ENCODE measurements at places on chromosomes 2 and 18.
A peak's percentile ranks its signal among the peaks of the same experiment; 100 is the strongest.

DNA sequence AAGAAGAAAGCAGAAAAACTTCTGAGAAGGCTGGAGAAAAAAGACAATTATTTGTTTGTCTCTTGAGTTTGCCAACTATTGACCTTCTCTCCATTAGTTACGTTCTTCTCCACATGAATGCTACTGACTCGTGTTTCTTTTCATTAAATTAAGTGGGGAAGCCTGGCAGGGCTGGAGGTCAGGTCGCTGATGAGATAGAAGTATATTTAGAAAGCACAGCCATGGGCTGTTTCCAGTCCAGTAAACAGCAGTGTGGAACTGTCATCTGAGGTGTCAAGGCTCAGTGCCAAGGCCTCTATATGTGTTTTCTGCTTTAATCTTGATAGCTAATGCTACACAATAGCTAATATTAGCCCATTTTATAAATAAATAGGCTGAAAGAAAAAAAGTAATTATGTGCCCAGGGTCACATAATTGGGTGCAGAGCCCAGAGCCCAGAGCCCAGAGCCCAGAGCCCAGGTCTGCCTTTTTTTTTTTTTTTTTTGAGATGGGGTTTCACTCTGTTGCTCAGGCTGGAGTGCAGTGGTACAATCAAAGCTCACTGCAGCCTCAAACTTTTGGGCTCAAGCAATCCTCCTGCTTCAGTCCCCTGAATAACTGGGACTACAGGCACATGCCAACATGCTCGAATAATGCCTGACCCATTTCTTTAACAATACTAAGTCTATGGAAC lies 6.3 kb downstream of the MSGN1 start:
- no peak for DNase-seq

DNA sequence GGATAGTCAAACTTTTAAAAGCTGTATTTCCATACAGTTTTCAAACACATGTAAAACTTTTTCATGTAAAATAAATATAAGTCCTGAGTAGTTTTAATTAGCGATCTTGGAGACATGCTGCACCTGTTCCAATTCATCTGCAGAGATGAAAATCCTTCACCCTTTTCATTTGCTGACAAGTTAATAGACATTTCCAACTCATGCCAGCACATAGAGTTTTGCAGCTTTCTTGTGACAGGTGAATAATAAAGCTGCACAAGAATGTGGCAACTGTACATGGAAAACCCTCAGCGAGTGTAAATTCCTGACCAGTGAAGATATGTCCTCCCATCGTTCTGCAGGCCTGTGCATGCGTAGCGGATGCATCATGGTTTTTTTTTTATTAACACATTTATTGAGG lies 771.4 kb downstream of the TDRD15 start:
- DNase-seq: no peak

DNA sequence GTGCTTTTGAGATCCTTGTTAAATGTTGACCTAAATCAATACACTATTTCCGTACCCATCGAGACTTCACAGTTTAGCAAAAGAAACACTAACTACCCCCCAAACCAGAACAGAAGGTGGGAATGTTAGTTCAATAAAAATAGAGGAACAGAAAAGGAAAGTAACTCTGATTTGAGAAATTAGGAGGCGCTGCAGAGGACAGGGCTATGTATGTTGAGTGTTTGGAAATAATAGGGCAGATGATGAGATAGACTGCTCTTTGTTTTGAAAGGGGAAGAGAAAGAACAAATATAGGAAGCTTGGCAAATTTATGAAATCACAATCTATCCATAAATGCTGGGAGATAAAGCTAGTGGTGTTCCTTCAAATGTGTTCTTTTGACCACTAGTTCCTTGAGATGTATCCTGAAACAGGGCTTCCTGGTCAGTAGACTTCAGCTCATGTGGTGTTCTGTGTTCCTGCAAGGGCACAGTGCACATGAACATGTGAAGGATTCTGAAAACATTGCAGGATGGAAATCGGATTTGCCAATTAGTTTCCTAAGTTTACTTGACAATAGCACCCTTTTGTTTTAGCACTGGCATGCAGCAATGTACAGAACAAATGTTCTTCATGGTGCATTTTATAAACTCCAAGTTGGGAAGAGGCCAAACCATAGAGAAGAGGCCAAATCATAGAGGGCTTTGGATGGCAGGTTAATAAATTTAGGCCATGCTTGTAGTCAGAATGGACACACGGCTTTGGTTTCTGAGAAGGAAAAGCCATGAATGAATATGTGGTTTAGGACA lies 39.8 kb downstream of the RHBDD1 start:
- DNase-seq: no peak

DNA sequence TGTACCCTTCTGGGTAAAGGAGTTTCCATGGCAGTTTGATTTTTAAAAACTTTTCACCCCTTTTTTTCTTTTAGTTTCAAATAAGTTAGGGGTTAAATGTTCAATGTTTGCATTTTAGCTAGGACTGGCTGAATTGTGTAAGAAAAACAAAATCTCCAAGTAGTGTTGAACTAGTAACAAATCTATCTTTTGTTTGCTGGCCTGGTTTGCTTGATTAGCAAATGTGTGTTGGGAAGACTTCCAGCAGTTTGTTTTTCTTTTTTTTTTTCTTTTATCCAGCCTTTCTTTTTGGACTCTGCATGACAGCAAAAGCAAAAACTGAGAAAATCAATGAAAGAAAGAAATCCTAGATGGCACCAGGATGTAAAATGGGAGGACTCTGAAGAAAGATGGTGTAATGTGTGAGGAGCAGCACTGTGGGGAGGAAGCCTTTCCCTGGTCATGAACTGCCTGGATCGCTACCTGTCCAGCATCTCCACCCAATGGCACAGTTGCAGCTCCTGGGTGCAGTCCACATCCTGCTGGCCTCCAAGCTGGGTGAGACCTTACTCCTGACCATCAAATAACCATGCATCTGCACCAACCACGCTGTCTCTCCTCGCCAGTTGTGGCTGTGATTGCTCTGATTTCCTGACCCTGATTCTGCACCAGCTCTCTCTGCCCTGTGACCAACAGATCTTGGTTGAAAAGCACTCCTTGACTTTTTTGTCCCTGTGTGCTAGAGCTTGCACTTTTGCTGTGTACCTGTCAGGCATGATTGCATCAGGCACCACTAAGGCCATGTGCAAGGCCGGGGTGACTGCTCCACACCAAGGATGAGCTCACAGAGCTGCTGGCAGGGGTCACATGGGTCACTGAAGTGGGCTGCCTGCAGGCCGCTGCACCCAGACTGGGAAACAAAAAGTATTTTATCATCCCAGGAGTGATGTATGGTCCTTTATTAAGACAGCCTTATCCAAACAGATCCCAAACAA lies 71.2 kb upstream of the ZNF236 start:
- DNase-seq: no peak

DNA sequence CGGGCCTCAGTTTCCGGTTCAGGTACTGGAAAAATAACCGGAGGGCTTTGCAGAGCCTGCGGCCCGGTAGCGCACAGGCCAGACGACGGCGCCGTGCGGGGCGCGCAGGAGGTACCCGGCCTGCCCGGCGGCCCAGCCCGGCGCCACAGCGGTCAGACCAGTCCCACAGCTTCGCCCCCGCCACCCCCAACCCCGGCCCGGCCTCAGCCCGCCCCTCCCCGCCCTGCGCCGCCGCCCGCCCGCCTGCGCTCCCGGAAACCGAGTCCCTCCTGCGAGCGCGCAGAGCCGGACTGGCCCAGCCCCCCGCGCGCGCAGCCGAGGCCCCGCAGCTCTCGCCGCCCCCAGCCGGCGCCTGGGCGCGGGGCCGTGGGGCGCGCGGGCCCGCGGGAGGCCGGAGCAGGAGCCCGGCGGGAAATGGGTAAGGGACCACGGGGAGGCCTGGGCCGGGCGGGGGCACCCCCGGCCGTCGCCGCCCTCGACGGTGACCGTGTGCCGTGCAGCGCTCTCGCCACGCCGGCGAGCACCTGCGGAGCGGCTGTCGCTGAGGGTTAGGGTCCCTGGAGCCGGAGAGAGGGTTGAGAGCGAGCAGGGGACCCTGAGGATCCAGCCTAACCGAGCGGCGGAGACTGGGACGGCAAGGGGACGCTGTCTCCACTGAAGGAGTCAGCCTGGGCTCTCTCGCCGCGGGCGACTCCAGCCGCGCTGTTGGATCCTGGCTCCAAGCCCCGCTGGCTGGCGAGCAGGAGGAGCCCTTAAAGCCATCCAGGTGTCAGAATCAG lies 16.5 kb upstream of the PSD4 start:
- no peak for DNase-seq

- DNase-seq: no peak
Observed at GRCh38 chr2:23532391-23533337, 147.7 kb downstream of the KLHL29 start.

DNA sequence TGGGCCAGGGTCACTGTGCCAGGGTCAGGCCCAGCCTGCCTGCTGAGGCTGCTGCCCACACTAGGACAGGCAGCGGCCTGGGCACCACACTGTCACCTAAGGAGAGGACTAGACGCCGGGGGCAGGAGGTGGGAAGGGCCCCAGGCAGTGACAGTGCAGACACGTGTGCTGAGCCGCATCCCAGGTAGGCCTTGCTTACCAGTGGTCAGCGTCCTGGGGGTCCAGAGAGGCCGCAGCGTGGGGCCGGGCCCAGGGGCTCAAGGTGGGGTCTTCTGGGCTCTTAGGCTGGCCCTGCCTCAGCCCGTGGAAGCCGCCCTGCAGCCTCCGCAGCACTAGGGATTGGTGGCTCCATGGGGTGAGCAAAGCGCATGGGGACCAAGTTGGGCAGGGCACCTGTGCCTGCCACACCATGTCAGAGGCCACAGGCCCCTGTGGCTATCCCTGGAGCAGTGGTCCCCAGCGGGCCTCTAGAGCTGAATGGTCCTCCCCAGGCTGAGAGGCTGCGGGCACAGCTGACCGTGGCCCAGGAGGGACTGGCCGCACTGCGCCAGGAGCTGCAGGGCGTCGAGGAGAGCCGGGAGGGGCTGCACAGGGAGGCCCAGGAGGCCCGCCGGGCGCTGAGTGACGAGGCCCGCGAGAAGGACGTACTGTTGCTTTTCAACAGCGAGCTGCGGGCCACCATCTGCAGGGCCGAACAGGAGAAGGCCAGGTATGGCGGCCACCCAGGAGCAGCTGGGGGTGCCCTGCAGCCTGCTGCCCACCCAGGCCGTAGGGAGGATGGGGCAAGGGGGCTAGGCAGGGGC lies 35.2 kb upstream of the SNED1 start:
- no peak for DNase-seq

- DNase-seq: no peak
Observed at GRCh38 chr18:36181898-36182506, 5.3 kb upstream of the MOCOS start.

GRCh38 chr18:29969876-29970275 lies 1072.7 kb downstream of the DSC3 start:
- DNase-seq: no peak

DNA sequence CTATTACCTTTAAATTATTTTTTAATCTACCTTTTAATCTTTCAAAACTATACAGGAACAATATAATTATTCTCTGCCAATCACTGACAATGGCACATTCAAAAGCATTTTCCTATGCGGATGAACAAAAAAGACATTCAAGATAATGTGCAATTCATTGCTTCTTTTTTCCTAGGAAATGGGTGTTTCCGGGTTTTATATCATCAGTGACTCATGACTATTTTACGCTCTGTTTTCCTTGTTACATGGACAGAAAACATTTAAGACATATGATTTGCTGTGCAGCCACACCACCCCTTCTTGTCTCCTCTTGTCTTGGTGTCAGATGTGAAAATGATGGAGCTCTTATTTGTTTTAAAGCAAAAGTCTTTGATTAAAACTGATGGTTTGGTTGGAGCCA lies 184.7 kb upstream of the LINC00305 start:
- DNase-seq: no peak

- DNase-seq: peak; percentile 29
Observed at GRCh38 chr2:237533668-237534161, 32.7 kb upstream of the PRLH start.

GRCh38 chr2:120745420-120746111 lies 9.9 kb downstream of the GLI2 start:
- no peak for DNase-seq

DNA sequence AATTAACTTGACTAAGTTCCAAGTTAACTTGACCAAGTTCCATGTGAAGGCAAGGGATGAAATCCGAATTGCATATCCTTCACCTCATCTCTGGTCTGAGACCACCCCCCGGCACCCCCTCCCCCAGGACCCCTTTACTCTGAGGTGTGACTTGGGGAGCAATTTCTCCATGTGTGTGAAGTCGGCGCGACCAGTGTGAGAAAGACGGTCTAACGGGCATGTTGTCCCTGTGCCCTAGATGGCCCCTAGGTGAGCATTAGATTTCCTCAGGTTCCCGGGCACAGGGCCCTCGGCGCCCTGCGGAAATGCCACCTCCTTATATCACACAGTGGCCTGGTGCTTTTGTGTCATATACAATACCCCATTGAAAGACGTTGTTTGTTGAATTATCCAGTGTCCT lies 137.1 kb downstream of the CTIF start:
- DNase-seq: no peak

- DNase-seq: no peak
Observed at GRCh38 chr2:161625996-161626395, 1.8 kb downstream of the SLC4A10 start.

DNA sequence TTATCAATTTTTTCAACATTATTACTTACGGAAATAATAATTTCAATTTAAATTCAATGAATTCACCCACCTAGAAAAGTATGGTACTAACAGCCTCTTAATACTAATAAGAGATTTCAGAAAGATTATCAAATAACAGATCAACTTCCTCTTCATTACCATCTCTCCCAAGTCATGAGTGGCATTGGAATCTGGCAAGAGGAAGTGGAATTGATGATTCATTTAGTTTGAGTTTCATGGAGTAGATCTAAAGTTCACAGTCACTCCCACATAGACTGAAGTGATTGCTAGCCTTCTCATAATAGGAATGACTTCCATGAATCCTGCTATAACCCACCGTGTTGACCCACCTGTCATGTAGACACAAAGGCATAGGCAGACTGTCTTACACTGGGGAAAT lies 77.7 kb upstream of the WDR75 start:
- no peak for DNase-seq

DNA sequence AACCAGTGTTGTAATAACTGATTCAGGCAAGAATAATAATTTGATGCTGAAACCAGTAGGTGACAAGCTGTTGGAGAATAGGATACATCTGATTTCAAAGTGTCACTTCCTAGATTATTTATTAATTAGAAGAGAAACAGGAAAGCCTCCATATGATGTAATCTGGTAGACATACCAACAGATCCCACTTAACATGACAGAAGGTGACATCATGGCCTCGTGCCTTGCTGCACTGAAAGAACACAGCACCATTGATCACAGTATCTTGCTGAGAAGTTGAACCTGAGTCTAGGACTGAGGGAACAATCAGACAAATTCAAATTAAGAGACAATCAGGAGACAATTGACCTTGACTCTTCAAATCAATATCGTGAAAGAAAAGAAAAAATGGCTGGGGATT lies 131.6 kb upstream of the DLGAP1 start:
- no peak for DNase-seq

DNA sequence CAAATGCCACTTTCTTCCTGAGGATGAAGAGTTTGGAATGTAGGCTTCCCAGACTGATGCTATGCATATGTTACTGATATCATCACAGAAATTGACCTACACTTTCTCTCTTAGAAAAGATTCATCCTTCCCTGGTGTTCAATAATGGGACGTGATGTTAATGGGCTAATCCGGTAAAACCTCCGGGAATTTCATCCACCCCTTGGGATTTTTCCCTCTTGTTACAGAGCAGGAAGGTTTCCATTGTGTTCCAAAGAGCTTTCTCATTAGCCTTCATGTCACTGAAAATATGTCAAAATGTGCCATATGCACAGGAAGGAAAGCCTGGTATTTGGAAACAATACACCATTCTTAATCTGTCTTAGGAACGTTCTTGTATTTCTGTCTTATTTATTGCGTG lies 20.7 kb downstream of the ALPK2 start:
- DNase-seq: no peak

- DNase-seq: no peak
Observed at GRCh38 chr2:30710461-30710860, 96.8 kb downstream of the CAPN13 start.

All from NCI-H187 (cell line).